ENCODE measurements at places on chromosomes 12 and 14.

GRCh38 chr12:127811988-127812387, 455.0 kb upstream of the TMEM132C start:
- DNase-seq: no peak

DNA sequence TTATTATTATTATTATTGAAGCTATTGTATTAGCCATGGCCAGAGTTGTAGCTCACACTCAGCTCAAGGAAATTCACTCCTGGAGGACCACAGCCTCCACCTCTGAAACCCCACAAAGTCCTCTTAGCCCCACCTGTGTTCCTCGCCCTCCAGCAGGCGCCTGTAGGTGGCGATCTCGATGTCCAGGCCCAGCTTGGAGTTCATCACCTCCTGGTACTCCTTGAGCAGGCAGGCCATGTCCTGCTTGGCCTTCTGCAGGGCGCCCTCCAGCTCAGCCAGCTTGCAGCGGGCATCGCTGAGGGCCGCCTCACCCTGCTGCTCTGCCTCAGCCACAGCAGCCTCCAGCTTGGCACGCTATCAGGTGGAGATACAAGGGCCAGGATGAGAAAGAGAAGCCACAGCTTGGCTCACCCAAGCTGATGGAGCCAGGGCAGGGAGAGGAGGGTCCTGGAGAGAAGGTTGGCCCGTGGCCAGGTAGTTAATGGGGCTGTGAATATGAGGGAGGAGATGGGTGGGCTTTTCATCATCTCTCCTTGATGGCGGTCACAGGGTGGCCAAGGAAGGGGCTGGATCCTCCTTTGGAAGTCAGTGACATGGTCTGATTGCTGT, 5.1 kb downstream of the KRT85 start:
- DNase-seq: no peak

DNA sequence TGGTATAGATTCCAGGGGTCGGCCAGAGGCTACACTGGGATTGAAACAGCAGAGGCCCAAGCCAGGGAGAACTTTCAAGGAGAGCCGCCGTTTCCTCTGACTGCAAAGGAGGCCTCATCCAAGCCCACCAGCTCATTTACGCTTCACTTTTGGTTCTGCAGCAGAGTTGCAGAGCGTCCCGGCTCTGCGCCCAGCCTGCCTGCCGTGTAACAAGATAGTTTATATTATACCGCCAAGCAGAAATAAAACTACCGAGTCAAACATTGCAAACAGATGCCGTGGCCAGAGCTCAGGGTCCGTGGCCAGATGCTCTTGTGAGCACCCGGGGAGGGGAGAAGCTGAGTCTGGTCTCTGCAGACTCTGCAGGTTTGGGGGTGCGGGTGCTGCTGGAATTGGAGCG, 60.7 kb upstream of the TBX3 start:
- no peak for DNase-seq

DNA sequence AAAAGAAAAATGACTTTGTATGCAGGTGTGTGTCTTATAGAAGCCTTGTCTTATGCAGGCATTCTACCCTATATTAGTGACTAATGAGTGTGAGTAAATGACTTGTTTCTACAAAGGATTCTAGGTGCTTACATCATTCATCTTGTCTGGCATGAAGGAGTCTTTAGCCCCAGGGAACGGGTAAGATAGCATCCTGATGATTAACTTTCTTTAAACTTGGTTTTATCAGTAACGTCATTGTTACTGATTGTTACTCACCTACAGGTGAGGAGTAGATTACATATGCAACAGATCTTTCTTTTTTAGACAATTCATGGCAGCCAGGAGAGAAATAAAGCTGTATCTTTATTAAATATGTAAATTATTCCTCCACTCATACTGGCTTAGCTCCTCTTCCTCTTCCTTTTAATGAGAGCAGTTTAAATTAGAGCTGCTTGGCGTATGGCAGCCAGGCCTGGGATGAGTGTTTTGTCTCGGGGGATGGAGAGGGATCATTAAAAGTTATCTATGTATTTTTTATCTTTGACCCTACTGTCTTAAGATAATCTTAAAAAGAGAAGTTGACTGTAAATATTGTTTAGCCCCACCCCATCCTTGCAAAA, 57.2 kb upstream of the ATP2A2 start:
- DNase-seq: no peak

DNA sequence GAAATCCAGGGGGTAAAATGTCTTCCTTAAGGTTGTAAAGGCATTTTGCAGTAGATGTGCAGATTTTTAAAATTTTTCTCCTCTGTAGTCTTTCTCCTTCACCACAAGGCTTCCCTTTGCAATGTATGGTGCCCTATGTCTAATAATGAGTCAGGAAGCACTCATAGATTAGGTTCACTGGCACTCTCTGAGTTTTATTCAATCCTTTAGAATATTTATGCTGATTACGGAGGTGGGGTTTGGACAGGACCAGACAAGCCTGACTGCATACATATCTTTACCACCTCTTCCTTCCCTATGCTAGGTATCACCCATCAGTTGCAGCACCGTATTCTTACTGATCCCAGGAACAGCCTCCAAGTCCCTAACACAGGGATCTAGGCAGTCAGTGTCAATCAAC, 99.5 kb downstream of the NEDD1 start:
- DNase-seq: no peak

DNA sequence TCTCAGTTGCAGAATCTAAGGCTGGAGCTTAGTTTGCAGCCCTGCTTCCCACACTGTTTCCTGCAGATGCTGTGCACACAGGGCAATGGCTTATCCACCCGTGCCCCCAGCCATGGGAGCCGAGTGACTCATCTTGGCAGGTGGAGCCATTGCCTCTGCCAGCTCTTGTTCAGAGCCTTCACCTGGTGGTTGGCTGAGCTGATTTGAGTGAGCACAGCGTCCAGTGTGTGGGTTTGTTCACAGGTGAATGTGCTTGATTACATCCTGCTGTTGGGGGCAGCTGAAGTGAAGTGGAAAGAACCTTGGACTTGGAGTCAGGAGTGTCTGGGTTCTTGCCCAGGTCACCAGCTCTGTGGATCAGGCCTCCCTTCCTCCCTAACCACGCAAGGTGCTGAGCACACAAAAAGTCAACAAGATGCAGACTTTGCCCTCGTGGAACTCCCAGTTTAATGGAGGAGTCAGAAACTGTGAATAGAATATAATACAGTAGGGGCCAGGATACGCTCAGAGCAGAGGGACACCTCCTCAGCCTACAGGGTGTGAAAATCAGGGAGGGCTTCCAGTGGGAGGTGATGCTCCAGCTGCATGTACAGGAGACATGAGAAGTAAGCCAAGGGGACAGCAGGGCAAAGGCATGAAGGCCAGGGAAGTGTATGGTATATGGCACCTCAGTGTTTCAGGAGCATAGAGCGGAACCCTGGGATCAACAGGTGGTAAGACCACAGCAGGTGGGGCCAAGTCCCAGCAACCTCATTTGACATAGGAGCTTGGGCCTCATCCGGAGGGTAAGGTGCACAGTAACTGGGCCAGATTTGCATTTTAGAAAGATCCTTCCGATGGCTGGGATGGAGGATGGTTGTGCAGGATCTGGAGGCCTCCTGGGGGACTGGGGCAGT, 22.8 kb downstream of the JDP2 start:
- peak; percentile 18 for DNase-seq
